ENCODE measurements at places on chromosomes 1 and 21.

DNA sequence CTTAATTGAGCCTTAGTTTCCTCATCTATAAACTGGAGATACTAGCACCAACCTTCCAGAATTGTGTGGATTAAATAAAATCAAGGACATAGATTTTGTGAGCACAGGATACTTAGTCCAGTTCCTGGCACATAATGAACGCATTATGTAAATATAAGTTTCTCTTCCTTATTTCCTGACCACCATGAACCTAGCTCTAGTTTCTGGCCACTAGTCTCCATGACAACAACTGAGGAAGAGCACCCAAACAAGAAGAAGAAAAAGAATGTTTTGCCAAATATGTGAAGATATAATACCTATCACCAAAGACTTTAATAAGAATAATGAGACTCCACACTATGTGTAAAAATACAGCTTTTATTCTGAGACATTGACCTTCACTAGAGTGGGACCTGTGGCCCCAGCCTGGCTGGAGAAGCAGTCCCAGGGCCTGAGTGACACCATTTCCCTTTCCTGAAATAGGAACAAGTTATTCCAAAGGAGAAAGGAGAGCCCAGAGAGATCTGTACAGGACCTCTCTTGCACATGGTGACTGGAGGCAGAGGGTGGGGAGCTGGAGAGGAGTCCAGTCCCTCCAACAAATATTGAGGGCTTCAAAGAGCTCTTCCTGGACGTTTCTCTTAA lies 940 bp upstream of the USF1 start:
- DNase-seq = no peak

DNA sequence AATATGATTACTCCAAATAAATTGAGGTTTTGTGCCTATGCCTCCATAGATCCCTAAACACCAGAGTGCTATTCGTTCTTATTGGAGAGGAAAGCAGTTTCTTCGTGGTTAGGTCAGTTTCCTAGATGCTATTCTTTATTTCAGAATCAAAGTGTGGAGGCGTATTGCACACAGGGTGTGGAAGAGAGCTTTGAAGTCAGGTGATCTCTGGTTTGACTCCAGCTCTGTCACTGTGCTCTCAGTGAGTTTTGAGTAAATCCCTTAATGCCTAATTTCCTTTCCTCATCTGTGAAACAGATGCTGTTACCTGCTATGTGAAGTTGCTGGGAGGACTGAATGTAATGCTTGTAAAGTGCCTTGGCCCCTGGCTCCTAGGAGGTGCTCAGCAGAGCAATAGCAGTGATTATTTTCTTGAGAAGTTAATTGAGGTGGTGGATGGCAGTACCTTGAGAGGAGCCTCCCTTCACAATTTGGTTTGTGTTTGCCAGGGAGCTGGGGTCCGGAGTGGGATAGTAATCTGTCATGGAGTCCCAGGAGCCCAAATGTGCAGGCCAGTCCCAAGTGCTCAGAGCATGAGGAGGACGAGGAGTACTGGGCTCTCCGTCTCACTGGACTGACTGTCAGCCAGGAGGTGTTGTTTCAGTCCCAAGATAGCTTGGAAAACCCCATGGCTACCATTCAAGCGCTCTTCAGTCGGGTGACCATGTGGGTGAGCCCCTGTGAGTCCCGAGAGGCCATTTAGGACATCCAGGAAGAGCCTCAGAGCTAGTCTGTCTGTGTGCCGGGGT lies 14.9 kb downstream of the NTPCR start:
- DNase-seq = no peak

GRCh38 chr21:34204481-34205439 lies 131.4 kb downstream of the MRPS6 start:
- no peak for DNase-seq

GRCh38 chr1:193438312-193438711 lies 251.9 kb upstream of the B3GALT2 start:
- DNase-seq = no peak

DNA sequence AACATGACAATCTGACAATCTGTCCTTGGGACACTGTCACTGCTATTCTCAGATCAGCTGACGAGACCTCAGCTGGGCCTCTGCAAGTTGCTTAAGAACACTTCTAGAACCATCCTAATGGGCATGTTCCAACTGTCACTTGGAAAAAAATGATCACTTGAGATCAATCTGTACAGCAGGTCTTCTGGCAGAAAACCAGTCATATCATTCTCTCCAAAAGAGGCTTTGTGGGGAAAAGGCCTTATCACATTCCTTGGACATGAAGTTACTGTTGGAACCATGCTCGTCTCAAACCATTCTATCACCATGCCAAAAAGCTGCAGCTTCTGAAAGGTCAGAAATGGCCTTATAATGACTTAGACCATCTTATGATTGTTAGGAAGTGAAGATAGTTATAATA lies 744.2 kb downstream of the USP25 start:
- DNase-seq = no peak

All from activated CD4-positive, alpha-beta T cell treated with anti-CD3 and anti-CD28 coated beads, Interleukin-2, amount 50 U/mL, for 24 hours (primary cell).